Stimulated activated naive CD4-positive, alpha-beta T cell (primary cell): ENCODE measurements at places on chromosomes 5 and 9.

GRCh38 chr5:66841264-66841663, 245.1 kb downstream of the MAST4 start:
- no peak for DNase-seq

DNA sequence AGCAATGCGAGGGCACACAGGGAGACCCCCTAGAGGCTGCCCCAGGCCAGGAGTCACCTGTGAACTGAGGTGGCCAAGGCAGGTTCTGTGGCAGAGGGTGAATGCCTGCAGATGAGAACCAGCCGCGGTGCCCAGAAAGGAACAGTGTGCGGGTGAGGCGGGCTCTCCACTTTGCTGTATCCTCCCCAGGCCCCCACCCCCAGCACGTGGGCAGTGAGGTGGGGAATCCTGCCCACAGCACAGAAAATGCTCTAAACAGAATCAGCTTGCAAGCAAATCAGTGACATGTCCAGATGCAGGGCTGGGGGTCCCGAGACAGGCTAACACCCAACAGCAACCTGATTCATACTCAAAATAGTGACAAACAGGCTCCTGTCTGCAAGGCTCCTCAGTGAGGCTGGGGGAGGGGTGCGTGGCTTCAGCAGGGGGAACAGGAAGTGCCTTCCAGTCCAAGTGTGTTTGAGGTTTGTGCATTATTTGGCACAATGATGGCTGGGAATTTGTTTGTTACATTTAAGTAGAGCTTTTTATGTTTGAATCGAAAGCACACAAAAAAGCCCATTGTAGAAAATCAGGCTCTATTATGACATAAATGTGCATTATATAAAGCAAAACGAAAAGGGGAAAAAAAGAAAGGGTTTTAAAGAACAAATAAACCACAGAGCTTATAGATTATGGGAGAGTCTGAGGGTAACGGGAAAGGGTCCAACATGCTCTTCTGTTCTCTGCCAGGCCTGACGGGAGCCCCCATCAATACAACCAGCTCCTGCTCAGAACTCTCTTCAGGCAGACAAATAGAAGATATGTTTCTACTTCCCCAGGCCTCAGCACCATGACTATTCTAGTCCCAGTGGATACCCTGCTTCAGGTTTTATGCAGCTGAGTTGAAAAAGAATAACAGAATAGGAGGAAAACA, 201.3 kb downstream of the HSD17B3 start:
- DNase-seq: no peak

- DNase-seq: no peak
Observed at GRCh38 chr5:108649106-108649505, 98.6 kb upstream of the FER start.

- DNase-seq: no peak
Observed at GRCh38 chr5:17257705-17258273, 40.4 kb downstream of the BASP1 start.

- no peak for DNase-seq
Observed at GRCh38 chr9:16179566-16179965, 626.7 kb downstream of the CCDC171 start.

- no peak for DNase-seq
Observed at GRCh38 chr9:95182854-95183563, 134.5 kb downstream of the FANCC start.

- no peak for DNase-seq
Observed at GRCh38 chr9:110835404-110835803, 166.8 kb downstream of the MUSK start.

DNA sequence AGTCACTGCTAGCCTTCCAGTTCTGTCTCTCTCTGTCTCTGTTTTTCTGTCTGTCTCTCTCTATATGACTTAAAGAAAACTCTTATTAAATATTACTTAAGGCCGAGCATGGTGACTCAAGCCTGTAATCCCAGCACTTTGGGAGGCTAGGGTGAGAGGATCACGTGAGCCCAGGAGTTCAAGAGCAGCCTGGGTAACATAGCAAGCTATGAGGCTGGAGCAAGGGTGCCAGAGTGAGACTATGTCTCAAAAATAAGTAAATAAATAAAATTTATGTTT, 1.7 kb upstream of the GBGT1 start:
- no peak for DNase-seq

DNA sequence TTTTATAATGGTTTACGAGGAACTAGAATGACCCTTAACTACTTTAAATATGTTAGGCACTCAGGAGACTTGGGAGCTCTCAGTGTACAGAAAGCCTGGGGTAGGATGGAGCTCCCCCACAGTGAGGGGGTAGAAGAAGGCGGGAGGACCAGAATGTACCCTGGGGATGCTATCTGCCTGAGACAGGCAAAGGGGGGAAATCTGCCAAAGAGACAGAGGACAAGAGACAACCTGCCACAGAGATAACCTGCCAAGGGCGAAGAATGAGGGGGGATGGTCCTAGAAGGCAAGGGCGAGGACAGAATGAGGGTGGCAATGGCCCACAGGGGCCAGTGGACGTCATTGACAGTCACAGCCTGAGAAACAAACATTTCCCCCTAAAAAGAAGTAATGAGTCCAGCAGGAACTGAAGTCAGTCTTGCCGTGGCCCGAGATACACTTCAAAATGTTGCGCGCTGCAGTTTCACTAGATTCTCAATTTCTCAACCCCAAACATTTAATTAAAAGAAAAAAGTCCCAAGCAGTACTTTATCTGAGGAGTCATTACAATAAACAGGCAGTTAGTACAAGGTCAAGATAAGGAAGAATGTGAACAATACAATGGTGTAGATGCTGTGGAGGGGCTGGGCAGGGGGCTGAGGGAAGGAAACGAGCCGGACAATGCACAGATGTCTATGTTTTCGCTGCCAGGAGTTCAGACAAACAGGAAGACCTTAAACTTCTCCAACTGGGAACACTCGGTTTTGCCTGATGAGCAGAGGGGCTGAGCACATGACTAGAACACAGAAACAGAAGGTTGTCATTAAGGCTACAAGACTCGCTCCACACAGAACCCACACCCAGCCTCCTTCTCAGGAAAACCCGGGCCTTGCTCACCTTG, 125.0 kb downstream of the LHFPL2 start:
- DNase-seq: no peak

DNA sequence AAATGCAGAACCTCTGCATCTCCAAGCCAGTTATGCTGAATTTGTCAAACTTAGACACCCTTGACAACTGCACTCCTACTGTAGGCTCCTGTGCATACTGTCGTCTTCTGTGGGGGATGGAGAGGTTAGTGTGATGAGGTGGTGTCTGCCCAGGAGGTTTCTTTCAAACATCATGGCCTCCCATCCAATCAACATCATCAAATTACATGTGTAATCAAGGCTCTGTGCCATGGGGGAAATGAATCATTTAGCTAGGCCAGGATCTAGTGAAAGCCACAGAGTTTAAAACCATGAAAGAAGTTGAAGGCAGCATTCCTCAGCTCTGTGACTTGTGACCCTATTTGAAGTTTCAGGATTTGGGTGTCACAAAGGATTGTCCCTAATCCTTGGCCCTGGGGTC, 240.6 kb downstream of the MARCHF11 start:
- DNase-seq: no peak

DNA sequence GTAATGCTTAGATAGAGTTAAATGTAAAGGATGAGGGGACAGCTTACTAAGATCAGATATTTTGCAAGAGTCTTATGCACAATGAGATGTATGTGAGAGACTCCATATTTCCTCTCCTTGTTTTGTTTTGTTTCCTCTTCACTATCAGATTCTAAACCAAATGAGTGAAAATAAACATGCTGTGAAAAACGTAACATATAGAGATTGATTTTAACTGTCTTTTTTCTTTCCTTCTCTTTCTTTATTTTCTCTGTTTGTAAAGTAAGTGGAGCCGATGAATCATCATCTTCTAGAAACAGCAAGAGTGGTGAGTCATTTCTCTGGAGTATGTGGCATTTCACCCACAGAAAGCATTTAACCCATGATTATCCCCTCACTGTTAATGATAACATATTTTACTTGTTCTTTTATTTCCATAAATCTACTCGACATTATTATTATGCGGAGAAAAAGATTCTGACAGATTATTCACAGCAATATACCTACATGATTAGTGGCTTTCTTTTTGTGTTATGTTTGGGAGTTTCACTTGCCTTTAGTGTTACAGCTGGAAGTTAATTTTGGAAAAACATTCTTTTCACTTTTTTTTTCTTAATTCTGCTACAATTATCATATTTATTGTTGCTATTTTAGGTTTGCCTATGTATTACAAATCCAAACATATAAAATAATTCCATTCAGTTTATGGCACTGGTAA, 2.1 kb upstream of the ANXA1 start:
- DNase-seq: no peak

- no peak for DNase-seq
Observed at GRCh38 chr9:125470767-125471580, 209.3 kb downstream of the GAPVD1 start.

DNA sequence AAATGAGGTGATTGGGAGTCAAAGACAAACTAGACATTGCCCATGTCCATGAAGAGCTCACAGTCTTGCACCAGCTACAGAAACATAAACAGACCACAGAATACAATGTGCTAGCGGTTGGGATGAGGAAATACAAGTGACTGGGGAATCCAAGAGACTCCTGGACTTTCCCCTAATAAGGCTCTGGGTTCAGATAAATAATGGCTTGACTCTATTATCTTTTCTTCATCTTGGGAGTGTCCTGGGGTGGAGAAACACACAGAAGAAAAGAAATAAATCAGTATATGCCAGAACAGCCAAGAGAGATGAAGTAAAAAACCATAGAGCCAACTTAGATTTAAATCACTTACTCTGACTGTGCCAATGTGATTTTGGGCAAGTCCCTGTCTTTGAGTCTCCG, 227.8 kb downstream of the PAPPA start:
- DNase-seq: no peak

- no peak for DNase-seq
Observed at GRCh38 chr5:94316916-94317838, 301.2 kb downstream of the KIAA0825 start.

DNA sequence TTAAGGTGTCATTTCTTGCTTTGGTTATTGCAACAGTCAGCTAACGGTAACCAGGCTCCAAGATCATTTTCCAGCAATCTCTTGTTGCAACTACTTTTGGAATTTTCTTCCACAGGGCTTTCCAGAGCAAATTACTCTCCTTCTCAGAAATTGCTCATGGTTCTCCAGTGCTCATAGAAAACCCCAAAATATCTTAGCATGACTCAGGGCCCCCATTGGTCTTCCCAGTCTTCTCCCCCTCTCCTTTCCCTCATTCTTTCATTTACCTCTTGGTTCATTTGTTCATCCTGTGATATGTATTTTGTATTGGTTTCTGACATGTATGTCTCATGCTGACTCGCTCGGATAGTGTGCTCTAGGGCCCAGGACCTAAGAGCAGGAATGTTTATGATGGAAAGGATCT, 35.6 kb downstream of the WWC1 start:
- DNase-seq: no peak

- no peak for DNase-seq
Observed at GRCh38 chr5:15734058-15734457, 234.1 kb downstream of the FBXL7 start.

DNA sequence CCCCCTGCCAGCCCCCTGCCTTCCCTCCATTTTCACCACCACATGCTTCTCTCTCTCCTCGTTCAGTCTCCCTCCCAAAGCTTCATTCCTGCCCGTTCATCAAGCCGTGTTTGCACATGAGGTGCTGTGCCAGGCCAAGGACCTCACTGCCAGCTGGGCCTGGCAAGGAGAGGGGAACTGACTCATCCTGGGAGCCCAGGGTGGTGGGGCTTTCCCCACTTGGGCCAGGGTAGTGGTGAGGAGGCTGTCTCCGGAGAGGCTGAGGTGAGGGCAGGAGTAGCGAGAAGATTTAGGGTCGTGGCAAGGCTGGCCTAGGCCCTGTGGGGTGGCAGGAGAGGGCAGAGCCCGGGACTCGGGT, 30.4 kb upstream of the NOTCH1 start:
- no peak for DNase-seq

GRCh38 chr9:70480405-70480980, 66.0 kb upstream of the KLF9 start:
- DNase-seq: no peak

DNA sequence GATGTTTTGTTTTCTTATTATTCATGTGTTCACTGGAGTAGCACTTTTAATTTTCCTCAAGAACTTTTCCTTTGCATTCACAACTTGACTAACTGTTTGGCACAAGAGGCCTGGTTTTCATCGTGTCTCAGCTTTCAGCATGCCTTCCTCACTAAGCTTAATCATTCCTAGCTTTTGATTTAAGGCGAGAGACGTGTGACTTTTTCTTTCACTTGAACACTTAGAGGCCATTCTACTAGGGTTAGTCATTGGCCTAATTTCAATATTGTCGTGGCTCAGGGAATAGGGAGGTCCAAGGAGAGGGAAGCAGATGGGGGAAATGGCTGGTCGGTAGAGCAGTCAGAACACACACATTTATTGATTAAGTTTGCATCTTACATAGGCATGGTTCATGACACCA, 94.0 kb downstream of the ZNF462 start:
- DNase-seq: no peak
